ENCODE measurements at places on chromosomes 4 and X. TPM values are rescaled to one million over a fixed set of nuclear protein-coding genes. Genes with fewer than 3 reads are reported as not detected.

The ARMCX6 gene
- total RNA-seq: 26.0 TPM

- DNase-seq: no peak
Observed at GRCh38 chr4:22129454-22130029, 181.0 kb upstream of the KCNIP4 start.

GRCh38 chr4:185263419-185263818, 54.0 kb downstream of the SNX25 start:
- peak; percentile 67 for DNase-seq

DNA sequence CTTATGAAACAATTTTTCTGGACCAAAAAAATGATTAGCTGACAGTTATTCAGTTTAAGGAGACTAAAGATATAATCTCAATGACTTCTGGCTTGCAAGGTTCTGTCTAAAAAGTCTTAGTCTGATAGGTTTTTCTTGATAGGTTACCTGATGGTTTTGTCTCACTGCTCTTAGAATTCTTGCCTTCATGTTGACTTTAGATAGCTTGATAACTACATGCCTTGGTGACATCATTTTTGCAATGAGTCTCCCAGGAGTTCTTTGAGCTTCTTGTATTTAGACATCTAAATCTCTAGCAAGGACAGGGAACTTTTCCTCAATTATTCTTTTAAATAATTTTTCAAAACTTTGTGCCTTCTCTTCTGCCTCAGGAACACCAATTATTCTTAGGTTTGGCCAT, 1965.3 kb downstream of the ARAP2 start:
- no peak for DNase-seq

The ZFYVE28 gene
- total RNA-seq: not detected

The TEX13B gene
- total RNA-seq: not detected

Data from OCI-LY7 (cell line).